ENCODE measurements at places on chromosomes 11 and 22.

DNA sequence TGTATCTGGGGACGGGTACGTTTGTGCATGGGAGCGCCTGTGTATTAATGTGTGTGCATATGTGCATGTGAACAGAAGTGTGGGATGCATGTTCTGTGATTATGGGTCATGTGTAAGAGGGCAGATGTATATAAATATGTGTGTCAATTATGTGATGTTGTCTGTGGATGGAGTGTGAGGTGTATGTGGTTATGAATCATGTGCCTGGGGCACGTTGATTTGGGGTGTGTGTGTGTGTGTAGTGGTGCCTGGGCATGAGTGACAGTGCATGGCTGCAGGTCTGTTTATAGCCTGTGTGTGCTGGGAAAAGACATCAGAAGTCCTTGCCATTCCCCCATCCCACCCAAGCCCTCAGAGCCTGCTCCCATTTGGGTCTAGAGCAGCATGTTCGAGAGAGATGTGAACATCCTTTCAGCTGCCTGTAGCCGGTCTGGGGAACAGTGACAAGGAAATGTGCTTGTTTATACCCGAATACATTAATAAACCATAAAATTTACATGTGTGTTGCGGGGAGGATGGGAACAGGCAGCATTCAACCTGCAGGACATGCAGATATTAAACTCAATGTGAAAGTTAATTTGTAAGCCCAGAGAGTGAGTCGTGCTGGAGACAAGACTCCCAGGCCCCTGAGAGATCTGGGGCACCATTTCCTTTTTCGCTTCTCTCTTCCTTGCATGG, 129.0 kb downstream of the NECTIN1 start:
- DNase-seq = no peak

GRCh38 chr11:45243967-45244366, 42.2 kb downstream of the SYT13 start:
- DNase-seq = no peak

DNA sequence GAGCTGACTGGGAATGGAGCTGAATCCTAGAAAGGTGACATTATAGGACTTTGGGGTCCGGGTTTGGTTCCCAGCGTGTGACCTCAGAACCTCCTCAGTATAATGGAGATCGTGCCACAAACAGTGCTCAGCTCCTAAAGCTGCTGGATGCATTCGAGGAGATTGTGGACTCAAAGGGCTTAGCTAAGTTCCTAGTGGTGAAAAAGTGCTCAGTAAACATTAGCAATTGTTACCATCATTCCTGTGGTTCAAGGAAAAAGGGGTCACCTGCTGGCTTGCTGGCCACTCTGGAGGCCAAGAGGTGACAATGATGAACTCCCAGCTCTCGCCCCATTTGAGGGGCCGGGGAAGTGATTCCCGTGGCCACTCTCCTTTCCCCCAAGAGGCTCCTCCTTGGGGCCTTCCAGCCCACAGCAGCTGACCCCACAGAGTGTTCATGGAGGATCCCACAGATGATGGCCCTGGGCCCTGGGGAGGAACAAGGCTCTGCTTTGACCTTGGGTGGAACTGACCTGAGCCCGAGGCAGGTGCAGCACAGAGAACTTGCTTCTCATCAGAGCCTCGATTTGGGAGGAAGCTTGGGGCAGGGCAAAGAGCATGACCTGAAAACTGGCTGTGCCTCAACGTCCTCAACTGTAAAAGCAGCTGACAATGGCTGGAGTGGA, 40.1 kb downstream of the TRIM29 start:
- no peak for DNase-seq

DNA sequence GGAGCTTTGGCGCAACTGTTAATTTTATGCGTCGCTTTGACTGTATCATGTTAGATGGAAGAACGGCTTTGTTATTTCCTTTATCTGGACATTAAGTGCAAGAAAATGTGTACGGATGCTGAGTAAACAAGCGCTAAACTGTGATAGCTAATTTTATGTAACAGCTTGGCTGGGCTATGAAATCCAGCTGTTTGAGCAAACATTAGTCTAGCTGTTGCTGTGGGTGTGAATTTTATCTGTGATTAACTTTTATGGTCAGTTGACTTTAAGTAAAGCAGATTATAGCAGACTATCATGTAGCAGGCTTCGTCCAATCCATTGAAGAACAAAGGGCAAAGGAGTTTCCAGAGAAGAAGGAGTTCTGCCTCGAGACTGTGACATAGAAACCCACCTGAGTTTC, 14.0 kb downstream of the OR8A1 start:
- DNase-seq = no peak

GRCh38 chr11:132158696-132159095, 788.3 kb downstream of the NTM start:
- no peak for DNase-seq

DNA sequence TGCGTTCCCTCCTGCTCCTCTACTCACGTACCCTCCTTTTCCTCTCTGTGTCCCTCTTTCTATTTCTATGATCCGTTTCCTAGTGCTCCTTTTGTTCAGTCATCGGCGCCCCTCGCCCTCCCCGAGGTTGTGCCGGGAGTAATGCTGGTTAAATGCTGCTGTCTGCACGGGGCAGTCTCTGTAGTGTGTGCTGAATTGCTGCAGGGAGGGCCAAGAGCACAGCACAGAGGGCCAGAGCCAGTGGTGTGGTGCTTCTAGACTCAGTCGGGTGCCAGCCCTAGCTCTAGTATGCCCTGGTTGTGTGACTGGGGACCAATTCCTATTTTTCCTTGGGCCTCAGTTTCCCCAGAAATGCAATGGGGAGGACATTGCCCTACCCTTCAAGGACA, 98.3 kb downstream of the PKNOX2 start:
- no peak for DNase-seq

DNA sequence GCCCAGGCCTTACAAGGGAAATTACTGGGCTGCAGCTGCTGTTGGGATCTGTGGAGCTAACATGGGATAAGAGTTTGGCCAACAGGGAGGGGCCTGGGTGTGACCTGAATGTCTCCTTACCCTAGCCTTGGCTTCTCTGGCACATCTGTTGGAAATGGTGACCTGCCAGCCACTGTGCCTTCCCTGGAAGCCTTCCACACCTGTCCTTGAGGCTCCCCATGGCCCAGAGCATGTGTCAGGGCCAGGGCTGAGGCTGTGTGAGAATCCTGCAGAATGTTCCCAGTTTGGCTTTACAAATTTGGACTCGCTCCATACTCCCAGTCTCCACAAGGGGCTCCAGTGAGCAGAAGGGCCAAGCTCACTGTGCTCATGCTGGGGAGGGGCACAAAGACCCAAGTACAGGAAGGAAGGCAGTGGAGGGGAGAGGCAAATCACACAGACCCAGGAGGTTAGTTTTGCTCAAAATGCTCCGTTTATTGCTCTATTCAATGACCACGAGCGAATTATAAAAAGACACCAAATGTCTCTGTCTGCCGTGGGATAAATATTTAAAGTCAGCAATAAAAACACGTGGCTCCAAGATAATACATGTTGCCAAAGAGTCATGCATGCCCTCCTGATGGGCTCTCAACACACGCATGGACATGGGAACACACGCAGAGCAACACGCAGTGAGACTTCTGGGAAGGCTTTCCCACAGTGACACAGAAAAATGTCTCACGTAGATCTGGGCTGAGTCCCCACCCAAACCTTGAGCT, 1.7 kb upstream of the IGSF22 start:
- peak; percentile 16 for DNase-seq

- no peak for DNase-seq
Observed at GRCh38 chr11:7253800-7254199, 2.1 kb downstream of the SYT9 start.

DNA sequence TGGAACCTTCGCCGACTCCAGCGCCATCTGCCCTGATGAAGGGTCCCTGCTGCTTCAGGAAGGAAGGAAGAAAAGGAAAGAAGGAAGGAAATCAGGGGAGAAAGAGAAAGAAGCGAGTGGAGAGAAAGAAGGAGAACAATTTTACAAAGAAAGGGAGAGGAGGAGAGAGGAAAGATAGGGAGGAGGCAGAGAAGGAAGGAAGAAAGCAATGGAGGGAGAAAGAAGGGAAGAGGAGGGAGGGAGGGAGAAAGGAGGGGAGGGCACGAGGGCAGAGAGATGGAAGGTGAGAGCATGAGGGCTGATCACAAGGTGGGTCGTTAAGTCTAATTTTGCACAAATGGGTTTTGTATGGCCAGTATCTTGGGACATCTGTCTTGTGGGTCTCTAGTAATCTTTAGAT, 39.2 kb downstream of the PARVA start:
- no peak for DNase-seq

DNA sequence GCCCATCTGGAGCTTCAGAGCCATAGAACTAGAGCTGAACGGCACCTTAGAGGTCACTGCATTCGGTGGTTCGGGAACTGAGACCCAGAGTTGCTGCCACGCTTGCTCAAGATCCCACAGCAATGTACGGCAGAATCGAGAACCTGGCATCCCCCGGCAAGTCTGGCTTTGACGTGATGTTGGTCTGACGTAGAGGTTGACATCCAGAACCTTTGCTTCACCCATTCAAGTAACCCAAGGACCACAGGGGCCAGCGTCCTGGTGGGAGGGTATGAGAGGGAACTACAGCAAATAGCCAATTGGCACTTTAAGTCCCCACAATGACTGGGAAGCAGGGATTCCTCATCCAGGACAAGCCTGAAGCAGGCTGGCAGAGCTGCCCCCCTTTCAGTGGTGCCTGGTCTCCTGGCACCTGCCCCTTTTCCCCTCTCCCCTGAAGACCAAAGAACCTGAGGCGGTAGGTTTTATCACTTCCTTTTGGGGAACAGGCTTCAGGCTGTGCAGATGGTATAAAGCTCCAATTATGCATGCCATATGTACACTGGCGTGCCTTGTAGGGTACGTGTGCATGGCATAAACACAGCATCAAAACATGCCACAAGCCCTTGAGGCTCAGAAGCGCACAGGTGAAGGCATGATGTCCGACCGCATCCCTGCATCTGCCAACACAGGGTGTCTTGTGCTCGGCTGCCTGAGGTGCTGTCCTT, 15.3 kb upstream of the TEF start:
- DNase-seq = no peak

GRCh38 chr11:15696069-15696468, 581.3 kb downstream of the INSC start:
- DNase-seq = no peak

DNA sequence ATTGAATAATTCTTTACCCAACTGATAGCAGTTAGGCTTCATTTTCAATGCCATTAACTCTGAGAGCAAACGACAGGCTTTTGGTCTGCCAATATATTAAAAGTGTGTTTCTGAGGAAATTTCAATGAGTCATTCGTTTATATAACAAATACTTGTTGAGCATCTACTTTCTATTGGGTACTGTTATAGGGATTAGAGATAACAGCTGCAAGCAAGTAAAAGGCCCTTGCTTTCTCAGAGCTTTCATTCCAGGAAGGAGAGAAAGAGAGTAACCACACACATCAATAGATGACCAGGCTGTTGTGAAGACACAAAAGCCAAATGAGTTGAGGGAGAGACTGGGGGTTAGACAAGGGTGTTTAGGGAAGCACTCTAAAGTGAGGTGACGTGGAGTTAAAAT, 35.7 kb downstream of the CD44 start:
- no peak for DNase-seq

GRCh38 chr11:57322256-57323166, 2.2 kb downstream of the TNKS1BP1 start:
- DNase-seq = no peak

DNA sequence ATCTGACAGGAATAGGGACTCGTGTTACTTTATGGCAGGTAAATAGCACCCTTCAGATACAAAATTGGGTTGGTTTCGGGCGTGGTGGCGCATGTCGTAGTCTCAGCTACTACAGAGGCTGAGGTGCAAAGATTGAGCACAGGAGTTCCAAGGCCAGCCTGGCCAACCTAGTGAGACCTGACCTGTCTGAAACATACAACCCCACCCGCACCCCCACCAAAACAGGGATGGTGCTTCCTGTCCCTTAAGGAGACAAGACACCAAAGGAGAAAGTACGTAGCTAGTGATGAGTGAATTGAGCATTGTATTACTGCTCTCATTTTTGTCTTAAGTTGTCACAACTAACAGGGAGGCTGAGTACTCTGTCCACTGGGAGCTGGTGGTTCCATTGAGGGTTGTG, 14.1 kb downstream of the RBM4 start:
- no peak for DNase-seq

DNA sequence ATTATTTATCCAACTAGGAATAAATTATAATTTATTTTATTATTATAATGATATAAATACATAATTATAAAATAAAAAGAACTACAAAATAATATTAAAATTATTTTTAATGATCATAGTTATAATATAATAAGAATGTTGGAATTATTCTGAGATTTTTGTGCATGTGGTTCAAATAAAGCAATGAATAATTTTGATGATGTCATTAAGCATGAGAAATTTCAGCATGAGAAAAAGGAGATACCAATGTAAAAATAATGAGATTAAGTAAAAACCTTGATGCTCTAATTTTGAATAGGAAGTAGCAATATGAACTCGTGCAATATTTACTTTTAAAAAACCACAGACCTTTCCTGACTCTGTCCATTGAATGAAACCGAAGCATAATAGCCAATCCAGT, 181.8 kb upstream of the MTNR1B start:
- no peak for DNase-seq

DNA sequence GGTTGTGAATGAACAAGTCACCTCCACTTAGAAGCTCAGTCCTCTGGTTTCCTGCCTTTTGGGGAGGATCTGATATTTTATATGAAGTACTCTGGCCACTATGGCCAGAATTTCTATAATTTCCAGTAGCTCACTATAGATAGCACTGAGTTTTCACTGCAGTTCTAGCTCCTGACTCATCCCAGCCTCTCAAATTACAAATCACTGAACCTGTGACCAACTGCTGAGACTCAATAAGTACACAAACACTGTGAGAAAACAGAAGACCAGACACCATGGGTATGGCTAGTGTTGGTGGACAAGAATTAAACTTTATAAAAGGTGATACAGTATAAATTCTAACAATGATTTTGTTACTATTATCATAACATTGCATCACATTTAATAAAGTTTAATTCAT, 47.1 kb upstream of the UCP3 start:
- DNase-seq = no peak

- no peak for DNase-seq
Observed at GRCh38 chr11:74011360-74012073, 2.6 kb upstream of the UCP3 start.

DNA sequence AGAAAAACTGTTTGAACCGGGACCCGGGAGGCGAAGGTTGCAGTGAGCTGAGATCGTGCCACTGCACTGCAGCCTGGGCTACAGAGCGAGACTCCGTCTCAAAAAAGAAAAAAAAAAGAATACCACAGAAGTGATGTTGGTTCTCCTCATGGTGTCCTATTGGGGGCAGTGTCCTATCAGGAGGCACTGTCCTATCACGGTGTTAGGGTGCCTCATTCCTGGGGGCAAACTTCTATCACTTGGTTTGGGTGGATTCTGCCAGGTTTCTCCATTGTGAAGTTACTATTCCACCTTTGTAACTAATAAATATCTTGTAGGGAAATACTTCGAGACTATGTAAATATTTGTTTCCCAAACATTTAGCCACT, 19.6 kb downstream of the PRR14L start:
- DNase-seq = no peak

- no peak for DNase-seq
Observed at GRCh38 chr22:44394246-44395117, 81.7 kb upstream of the SHISAL1 start.

GRCh38 chr11:115665175-115665821, 161.1 kb upstream of the CADM1 start:
- no peak for DNase-seq

- no peak for DNase-seq
Observed at GRCh38 chr22:36223504-36223903, 15.8 kb downstream of the APOL2 start.

All from stimulated activated CD8-positive, alpha-beta memory T cell treated with anti-CD3 and anti-CD28 coated beads, Interleukin-7, amount 100 ng/mL, for 24 hours (primary cell).